ENCODE measurements at places on chromosomes 3 and 15.
A peak's percentile ranks its signal among the peaks of the same experiment; 100 is the strongest.

DNA sequence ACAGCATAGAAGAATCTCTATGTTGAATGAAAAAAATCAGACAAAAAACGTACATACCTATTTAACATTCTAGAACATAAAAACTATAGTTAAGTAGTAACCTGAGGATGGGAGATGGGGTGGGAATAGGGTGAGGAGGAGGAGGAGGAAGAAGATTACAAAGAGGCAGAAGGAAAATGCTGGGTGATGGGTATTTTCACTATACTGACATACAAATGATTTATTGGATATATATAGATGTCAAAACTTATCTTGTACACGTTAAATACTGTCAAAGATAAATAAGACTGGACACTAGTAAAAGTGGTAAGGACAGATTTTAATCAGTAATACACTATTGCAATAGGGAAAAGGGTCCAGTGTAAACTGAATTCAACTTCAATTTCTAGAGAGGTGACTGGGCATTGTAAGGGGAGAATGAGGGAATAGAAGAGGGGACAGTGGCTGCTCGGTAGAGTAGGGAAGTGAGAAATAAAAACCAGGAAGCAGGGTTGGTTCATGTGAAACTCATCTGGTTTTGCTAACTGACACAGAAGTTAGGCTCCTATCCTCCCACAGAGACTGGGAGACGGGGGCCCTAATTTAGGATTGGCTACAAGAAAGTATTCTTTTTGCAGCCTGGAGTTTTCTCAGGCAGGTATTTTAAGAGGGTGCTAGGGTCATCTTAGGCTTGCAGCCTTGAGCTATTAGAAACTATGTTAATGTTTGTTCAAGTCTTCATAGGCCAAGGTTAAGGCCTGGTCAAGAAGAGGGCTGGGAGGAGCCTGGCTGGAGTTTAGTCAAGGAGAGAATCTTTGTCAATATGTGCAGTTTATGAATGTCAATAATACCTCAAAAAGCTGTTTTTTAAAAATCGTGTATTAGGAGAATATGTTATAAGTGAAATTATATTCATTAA, 15.0 kb upstream of the C15orf61 start:
- DNase-seq: no peak

DNA sequence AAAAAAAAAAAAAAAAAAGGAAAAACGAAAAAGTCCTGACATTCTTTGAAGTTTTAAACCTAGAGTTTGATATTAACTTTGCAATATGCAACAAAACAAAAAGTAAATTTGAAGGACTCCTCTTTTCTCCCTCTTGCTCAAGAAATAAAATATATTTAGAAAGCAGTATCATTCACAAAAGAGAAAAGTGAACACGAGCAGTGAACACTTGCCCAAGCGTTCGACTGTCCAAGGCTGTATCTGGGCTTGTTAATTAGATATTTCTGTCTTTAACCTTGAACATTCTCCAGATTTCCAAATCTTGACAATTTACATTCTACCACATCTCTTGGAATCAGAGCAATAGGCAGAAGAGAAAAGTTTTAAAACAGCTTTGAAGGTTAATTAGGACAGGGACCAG, 357.7 kb downstream of the TIGIT start:
- DNase-seq: no peak

DNA sequence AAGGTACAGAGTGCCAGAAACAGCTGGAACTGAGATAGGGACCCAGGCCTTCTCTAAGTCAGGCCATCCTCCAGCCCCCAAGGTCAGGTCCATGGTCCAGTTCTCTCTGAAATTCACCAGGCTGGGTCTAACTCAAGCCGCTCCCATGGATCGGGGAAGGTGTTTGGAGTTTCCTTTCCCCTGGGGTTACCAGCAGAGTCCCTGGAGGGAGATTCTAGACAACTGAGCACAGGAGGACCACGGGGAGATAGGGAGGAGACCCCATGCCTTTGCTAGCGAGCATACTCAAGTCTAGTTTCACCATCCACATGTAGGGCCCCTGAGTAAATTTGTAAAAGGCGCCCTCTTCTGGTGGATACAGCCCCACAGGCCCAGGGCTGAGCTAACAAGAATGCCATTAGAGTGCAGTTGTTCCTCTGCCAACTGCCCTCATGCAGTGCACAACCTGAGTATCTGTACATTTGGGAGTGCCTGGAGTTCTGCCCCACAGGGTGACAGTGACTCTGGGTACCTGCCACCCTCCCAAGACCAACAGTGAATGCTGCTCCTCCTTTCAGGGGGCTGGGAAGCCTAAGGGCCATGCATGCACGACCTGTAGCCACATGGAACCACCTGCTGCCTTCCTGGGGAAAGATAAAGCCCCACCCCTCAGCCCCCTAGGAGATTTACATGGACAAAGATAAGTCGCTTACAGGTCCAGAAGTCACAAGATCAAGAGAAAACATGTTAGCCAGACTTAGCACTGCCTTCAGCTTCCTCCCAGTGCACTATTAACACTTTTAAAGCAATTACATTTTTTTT, 89.0 kb downstream of the IQSEC1 start:
- peak; percentile 70 for DNase-seq

GRCh38 chr3:43765521-43765971, 74.8 kb downstream of the ABHD5 start:
- no peak for DNase-seq

DNA sequence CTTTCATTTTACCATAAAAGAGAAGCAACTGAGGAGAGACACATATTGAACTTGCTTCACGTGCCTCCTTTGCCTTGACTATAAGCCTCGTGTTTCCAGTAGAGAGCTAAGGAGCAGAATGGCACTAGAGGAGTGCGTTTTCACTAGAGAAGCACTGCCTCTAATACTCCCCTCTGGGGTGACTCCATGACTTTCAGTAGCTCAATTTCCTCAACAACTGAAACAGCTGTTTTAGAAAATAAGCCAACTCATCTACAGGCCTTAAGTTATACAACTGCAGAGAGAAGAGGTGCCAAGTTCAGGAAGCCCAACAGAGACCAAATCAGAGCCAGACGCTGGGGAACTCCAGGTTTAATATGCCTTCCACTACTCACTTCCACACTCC, 1.9 kb downstream of the UBP1 start:
- DNase-seq: no peak

GRCh38 chr15:95194746-95195145, 963.4 kb downstream of the MCTP2 start:
- DNase-seq: no peak

All from CD4-positive, alpha-beta T cell treated with Interleukin-6 for 4 hours (primary cell).